ENCODE measurements at places on chromosomes 6 and 20. TPM values are rescaled to one million over a fixed set of nuclear protein-coding genes. Genes with fewer than 3 reads are reported as not detected.

- DNase-seq = no peak
Measured at GRCh38 chr6:63371104-63371715, 51.4 kb upstream of the LGSN start.

DNA sequence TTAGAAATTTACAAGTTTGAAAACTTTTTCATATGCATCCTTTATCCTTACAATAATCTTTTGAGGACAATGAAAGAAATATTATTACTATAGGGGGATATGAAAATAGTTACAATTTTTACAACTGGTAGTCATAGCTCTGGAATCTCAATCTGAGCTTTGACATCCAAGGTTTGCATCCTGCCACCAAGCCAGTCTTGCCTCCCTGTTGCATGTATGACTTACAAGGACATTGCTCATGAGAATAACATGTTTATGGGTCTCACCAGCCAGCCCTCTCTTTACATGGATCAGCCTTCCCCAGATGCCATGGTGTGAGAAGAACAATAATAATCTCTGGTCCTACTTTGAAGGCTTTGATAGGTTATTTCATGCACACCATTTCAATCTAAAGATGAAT is 67.5 kb downstream of the THEMIS start:
- DNase-seq = no peak

DNA sequence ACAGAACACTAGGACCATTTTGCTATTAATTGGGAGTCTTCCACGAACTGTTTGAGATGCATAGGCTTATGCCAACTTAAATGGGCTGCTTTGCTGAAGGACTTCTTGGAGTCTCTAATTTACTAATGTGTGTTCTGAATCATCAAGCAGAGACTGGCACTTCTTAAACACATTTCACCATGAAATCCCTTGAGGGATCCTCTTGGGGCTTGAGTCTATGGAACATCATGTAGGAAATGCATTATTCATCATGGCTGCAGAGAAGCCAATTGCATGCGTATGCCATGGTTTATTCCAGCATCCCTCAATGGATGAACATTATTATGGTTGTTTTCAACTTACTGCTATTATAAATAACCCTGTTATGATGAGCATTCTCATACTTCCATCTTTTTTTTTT is 73.4 kb downstream of the FGD2 start:
- no peak for DNase-seq

Gene OTOR
- 0.16 TPM for total RNA-seq

Gene BPIFB2
- not detected for total RNA-seq

- no peak for DNase-seq
Measured at GRCh38 chr6:12147557-12148316, 135.6 kb downstream of the HIVEP1 start.

Gene CCDC170
- 4.7 TPM for total RNA-seq

DNA sequence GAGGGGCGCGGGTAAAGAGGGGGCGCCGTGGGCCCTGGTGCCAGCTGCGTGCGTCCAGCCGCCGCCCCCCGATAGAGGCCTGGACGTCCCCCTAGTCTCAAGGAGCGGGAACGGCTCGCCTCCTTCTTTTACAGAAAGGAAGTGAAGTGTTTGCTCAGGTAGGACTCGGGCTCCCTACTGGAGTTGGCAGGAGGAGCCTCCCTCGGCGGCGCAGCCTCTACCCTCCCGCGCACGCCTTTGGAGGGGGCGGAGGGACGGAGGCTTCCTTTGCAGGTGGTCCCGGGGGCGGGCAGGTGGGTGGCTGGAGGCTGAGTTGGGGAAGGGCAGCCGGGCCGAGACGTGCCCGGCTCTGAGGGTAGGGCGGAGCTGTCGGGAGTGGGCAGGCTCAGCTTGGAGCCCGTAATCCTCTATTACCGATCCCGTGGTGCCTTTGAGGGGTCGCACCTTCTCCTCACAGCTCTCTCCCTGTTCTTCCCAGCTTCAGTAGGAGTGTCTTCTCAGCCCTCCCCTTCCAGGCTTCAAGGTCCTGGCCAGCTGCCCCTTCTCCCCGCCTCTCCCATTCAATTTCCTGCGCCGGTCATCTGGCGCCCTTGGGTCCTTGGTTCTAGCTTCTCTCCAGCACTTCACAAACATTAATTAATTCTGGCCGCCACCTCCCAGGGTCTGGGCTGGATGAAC is 728 bp downstream of the ITPR3 start:
- no peak for DNase-seq

DNA sequence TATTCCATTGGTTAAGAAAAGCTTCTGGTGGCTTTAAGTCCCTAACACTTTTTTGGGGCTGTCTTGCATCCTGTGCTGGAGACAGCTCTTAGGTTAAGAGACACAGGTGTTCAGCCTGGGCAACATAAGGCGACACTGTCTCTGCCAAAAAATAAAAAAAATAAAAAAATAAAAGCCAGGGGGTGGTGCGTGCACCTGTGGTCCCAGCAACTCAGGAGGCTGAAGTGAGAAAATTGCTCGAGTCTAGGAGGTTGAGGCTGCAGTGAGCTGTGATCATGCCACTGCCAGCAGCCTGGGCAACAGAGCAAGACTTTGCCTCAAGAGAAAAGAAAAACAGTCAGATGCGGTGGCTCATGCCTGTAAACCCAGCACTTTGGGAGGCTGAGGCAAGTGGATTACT is 55.6 kb upstream of the ZMYND8 start:
- DNase-seq = no peak

GRCh38 chr6:160428069-160428430 is 79.9 kb downstream of the SLC22A3 start:
- no peak for DNase-seq

Gene POPDC3
- 2.5 TPM for total RNA-seq

GRCh38 chr6:27532820-27533538 is 60.1 kb upstream of the ZNF184 start:
- DNase-seq = no peak

Gene UBE2V1
- 74.0 TPM for total RNA-seq

Gene ARHGAP40
- 1.9 TPM for total RNA-seq

Gene LPA
- 4.0 TPM for total RNA-seq

DNA sequence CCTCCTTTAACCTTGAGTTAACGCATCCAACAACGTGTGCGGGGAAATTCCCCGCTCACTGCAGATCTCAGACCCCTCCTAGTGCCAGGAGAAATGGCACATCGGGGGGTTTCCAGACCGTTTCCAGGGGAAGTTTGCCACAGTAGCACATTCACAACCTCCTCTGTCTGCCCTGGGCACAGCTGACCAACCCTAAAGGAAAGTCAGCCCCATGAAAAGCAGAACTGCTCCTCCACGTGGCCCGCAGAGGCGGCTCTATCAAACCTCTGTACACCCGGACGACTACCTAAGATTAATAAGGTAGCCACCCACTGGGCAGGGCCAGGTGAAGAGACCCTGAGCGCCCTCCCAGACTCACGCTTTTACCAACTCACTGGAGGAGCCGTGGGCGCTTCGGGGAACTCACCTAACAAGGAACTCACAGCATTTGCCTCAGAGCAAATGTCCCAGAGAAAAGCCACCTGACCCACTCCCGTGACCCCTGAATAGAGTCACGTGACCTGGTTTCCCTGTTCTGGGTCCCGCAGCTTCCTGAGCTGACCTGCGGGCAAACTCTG is 93.1 kb downstream of the PRND start:
- no peak for DNase-seq

Gene SLC35D3
- 0.16 TPM for total RNA-seq

DNA sequence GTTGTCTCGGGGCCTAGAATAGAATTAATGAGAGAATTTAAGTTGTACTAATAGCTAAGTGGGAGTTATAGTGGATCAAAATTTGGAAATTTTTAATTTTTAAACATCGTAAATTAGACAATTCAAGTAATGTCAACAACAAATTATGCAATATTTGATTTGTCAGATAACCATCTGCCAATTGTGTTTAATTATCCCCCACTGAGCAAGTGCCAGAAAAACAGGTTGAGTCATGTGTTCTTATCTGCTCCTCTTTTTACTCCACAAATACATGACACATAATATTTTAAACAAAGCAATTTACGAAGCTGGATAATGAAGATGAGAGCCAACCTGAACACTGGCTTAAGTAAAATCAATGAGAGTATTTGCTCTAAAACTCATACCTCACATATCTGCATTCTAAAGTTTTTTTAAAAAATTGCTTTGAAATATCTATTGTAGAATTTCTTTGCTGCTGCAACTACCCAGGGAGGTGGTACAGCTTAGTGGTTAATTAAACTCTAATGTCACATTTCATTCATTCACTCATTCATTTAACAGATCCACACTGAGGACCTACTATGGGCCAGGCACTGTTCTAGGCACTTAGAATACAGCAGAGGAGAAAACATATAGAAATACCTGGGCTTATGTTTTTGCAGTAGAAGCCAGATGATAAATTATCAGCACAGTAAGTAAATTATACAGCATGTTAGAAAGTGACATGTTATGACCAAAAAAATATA is 57.1 kb upstream of the MAP7 start:
- no peak for DNase-seq

DNA sequence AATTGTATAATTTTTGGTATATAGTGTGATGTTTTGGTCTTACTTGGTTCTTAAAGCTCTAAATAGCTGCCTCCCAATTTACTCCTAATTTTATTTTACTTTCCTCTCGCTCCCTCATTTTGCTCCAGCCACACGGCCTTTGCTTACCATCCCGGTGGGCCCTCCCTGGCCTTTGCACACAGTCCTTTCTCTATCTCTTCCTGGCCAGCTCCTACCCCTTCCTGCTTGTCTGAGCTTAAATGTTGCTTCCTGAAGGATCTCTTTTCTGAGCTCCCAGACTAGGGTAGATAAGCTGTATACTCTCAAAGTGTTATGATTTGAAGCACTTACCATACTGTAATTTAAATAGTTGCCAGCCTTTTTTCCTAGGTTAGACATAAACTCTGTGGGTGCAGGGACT is 121.7 kb downstream of the UTRN start:
- no peak for DNase-seq

DNA sequence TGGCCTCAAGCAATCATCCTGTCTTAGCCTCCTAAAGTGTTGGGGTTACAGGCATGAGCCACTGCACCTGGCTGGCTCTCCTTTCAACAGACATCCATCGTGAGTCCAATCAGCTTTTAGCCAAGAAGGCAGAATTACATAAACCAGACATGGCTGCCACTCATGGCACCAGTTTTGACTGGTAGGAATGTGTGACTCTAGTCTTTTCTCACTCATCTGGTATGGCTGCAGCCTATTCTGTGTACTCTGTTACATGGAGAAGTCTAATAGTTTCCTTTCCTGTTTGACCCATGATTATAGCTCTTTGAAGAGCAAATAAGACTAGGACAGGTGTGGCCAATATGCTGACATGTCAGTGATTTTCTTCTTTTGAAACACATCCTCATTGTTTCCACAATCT is 27.0 kb upstream of the RNF144B start:
- DNase-seq = no peak
